CD4-positive, alpha-beta T cell treated with Interleukin-15 for 4 hours (primary cell): ENCODE measurements at places on chromosomes 4 and X.

- DNase-seq: no peak
Measured at GRCh38 chr4:138573246-138573645, 331.1 kb upstream of the SLC7A11 start.

DNA sequence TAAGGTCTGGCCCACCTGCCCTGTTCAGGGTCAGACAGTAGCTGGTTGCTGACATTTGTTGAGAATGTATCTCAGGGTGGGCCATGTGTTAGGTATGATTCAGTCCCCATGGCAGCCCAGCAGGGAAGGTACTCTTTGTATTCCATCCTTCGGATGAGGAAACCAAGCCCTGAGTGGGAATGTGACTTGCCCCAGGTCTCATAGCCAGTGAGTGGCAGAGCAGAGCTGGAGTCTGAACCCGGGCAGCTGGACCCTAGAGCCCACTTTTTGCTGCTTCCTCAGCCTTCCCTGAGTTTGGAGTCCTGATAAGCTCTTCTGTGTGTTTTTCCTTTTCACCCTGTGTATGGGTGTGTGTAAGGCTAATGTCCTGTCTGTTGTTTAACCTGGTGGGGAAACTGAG, 21.6 kb upstream of the UBA1 start:
- DNase-seq: no peak

DNA sequence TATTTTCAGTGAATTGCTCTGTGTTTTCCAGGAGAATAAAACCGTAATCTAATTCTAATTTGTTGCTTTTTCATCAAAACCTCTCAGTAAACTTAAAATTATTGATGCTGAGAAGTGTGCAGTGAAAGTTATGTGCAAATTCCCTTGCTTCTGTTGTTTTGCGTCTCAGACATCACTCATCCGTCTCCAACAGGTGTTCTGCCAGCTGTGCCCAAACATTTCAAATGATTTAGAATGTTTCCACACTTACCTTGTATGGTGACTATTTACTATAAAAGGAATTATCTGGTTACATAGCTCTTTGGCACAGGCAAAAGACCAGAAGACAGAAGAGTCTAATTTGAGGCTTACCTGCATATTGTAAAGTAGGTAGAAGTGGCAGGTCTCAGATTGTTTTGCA, 184.0 kb downstream of the BMPR1B start:
- DNase-seq: no peak

DNA sequence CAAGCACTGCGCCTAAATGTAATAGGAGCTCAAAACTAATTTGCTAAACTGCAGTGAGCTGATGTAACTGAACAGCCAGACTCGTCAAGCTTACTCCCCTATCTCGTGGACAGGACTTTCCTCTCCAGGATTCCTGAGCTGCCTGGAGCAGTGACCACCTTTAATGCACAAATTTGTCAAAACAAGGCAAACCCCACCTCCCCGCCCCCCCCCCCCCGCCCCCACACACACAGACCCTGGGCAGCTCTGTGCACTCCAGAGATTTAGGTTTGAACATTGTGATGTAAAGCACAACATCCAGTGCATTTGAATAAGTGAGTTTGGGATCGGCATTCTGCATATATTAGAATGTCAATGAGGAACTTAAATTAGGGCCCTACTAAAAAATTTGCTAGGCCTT, 77.7 kb upstream of the DHX15 start:
- no peak for DNase-seq

DNA sequence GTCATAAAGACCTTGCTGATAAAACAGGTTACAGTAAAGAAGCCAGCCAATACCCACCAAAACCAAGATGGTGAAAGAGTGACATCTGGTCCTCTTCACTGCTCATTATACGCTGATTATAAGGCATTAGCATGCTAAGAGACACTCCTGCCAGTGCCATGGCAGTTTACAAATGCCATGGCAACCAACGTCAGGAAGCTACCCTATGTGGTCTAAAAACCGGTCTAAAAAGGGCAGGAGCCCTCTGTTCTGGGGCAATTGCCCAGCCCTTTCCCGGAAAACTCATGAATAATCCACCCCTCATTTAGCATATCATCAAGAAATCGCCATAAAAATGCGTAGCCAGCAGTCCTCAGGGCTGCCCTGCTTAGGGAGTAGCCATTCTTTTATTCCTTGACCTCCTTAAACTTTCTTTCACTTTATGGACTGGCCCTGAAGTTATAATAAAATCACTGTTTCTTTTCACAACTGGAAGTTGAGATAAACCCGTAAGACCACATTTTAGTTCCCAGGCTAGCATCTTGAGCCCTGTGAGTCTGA, 260.5 kb upstream of the FAT1 start:
- DNase-seq: no peak

DNA sequence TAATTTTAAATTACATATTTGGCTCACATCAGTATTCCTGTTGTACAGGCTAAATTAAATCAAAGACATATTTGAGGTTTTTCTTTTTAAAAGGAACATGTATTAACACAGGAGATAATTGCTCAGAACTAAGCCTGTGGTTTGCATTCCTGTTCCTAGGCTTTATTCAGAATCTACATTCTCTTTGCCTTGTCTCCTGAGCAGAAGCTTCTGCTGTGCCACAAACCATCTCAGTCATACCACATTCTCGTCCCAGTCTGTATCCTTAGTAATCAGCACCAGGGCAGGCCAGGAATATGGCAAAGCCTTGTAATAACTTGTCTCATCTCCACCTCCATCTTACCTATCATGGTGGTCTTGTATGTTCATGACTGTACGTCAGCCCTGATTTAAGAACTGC, 162.8 kb downstream of the ARHGAP24 start:
- no peak for DNase-seq

GRCh38 chr4:26907731-26908599, 47.3 kb downstream of the STIM2 start:
- DNase-seq: no peak

GRCh38 chrX:150575419-150575814, 7.0 kb downstream of the MTM1 start:
- DNase-seq: peak; percentile 76

- DNase-seq: no peak
Measured at GRCh38 chr4:182897601-182898478, 19.3 kb downstream of the DCTD start.

- peak; percentile 31 for DNase-seq
Measured at GRCh38 chrX:39850630-39851152, 247.1 kb downstream of the BCOR start.

- no peak for DNase-seq
Measured at GRCh38 chr4:8215001-8215427, 15.9 kb downstream of the SH3TC1 start.

GRCh38 chrX:55008571-55009358, 8.6 kb downstream of the APEX2 start:
- DNase-seq: no peak

DNA sequence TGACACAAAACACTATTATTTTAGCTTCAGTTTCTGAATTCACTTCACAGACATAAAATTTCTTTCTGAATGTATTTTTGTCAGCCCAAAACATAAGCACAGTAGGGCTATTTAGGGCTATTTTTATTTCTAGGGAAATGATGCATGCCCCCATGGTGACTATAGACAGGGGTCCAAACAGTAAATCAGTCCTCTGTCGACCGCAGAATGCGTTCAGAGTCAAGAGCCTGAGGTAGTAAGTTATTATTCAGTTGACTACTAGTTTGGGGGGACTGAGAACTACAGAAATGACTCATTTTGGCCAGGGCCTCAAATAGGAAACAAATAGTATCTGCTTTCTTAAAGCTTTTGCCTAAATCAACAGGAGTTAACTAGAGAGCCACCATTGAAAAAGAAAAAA, 414.4 kb downstream of the AFF2 start:
- DNase-seq: no peak

- DNase-seq: no peak
Measured at GRCh38 chrX:108250654-108251579, 159.3 kb downstream of the ATG4A start.

DNA sequence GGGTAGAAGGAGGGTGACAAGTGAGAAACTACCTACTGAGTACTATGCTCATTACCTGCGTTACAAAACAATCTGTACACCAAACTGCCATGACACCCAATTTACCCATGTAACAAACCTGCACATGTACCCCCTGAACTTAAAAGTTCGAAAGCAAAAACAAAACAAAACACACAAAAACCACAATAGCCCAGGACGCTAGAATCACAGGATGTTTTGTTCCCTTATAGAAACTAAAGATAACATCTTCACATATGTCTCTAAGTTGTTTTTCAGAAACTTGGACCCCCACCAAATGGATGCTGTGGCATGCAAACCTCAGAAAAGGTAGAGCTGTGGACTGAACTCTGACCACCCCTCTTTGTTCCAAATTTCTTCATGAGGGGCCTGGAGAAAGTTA, 25.2 kb upstream of the PNMA5 start:
- DNase-seq: no peak

GRCh38 chr4:164789047-164789446, 35.1 kb downstream of the SMIM31 start:
- DNase-seq: no peak

DNA sequence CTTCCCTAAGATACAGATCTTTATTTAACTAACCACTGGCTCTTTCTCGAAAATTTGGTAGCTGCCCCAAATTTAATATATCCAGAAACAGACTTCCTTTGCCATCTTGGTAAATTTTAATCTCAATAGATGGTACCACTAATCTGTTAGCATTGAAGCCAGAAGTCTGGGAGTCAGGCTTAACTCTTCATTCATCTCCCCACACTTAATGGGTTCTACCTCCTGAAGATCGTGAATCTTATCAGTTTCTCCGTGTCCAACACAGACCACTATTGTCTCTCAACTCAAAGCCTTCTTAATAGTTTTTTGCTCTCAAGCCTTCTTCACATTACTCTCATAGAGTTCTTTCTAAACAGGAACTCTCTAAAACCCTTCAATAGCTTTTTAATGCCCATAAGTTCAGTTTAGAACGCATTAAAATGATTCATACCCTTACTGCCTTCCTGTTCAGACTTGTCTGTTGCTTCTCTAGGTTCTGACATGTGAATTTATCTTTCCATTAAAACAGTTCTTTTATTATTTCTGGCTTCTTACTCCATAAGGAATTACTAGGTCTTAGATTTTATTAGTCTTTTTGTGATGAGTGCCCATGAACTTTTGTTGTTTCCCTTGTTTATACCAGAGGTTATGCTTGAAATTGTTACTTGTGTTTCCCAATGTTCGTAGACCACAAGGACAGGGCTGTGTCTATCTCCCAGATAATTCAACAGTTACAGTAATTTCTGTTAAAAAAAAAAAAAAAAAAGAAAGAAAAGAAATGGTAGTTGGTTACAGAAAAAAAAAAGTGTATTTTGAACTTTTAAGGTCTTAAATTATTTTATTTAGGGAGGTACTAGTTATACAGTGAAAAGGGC, 54.7 kb downstream of the SMARCAD1 start:
- DNase-seq: no peak

DNA sequence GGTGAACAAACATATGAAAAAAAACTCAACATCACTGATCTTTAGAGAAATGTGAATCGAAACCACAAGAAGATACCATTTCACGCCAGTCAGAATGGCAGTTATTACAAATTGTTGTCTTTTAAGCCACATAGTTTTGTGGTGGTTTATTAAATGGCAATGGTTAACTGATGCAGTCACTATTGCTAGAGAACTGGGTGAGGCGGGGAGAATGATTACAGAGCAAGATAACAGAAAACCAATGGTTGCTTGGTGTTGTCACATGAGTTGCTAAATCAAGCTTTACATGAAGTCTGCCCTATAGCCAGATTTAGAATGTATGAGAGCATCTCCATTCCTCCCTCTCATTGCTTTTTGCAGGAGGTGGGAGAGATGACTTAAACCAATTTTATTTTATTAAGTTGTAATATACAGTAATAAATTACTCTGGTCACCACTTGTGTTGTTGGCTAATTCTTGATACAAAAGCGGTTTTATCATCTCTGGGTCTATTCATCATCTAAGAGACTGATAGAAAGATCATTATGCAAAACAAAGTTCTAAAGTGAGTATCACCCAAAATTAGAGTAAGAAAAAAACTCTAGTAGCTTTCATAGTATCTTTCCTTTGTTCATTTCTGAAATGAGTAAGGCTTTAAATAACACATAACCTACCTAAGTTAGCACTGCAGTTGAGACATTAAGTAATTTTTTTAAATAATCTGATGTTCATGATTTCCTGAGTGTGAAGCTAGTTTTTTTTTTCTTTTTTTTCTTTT, 859.5 kb downstream of the STIM2 start:
- DNase-seq: no peak

- no peak for DNase-seq
Measured at GRCh38 chrX:97529536-97530200, 646.0 kb downstream of the RPA4 start.

- DNase-seq: no peak
Measured at GRCh38 chr4:89373394-89373793, 65.8 kb upstream of the GPRIN3 start.

GRCh38 chrX:13955975-13956374, 73.7 kb downstream of the GEMIN8 start:
- no peak for DNase-seq

DNA sequence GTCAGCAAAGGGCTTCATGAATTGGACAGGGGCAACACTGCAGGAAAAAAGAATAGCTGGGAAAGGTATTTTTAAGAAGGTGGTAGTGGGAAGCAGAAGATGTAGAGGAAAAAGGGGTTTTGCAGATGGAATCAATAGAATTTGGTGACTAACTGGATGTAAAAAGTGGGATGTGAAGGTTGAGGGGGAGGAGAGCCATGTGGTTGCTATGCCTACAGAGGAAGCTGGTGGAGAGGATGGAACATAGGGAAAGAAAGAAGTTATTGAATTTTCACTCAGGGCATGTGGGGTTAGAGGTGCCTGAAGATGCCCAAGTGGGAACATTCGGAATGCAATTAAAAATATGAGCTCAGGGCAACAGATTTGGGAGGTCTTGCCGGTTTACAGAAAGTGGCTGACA, 33.0 kb downstream of the REELD1 start:
- DNase-seq: no peak

DNA sequence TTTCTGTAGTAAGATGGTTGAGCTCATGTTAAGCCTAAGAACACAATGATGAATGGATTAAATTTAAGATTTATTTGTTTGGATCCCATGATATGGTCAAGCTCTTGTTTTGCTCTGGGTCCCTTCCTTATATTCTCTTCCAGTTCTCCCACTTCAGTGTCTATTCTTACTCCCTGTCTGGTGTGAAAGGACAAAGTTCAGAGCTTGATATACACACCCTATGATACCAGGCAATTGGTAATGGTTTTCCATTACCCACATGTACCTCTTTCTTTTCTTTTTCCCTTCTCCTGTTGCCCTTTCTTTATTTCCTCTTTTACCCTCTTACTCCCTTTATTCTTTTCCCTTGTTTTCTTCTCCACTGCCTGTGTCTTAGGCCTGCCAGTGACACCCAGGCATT, 223.6 kb downstream of the RAPGEF2 start:
- no peak for DNase-seq

DNA sequence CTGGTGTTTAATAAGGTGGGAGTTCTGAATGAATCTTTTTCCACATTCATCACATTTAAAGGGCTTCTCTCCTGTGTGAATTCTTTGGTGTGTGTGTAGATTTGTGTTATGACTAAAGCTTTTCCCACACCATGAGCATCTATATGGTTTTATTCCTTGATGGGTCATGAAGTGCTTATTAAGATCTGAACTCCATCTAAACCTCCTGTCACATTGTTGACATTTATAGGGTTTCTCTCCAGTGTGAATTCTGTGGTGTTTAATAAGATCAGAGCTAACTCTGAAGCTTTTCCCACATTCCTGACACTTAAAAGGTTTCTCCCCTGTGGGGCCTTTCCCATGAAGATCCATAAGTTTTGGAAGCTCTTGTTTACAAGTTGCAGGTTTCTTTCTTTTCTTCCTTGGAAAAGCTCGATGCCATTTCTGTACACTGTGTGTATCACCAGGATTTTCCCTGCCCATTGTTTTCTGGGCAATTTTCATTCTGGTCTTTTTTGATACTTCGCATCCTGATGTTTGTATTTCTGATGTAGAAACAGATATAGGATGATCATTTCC, 21.9 kb upstream of the ETDC start:
- no peak for DNase-seq

- DNase-seq: peak; percentile 4
Measured at GRCh38 chr4:1410491-1411325, 4.5 kb upstream of the NKX1-1 start.
